ENCODE measurements at places on chromosomes 7 and 10.

DNA sequence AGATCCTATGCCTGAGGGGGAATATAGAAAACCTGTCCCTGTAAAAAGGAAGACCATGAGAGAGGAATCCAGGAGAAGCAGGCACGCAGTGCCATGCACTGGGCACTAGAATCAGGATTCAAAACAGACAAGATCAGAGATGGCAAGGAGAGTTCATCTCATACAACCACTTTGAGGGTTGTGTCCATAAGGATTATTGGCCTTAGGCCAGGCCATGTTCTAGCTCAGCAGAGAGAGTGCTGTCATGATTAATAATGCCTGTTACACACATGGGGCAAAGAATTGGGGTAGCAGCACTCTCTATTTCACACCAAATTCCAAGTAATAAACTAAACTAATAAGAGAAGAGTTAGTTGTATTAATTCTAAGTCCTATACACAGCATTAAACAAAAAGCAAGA is 29.1 kb downstream of the EZH2 start:
- no peak for DNase-seq

- DNase-seq, result no peak
Measured at GRCh38 chr7:110309941-110310340, 781.0 kb upstream of the LRRN3 start.

DNA sequence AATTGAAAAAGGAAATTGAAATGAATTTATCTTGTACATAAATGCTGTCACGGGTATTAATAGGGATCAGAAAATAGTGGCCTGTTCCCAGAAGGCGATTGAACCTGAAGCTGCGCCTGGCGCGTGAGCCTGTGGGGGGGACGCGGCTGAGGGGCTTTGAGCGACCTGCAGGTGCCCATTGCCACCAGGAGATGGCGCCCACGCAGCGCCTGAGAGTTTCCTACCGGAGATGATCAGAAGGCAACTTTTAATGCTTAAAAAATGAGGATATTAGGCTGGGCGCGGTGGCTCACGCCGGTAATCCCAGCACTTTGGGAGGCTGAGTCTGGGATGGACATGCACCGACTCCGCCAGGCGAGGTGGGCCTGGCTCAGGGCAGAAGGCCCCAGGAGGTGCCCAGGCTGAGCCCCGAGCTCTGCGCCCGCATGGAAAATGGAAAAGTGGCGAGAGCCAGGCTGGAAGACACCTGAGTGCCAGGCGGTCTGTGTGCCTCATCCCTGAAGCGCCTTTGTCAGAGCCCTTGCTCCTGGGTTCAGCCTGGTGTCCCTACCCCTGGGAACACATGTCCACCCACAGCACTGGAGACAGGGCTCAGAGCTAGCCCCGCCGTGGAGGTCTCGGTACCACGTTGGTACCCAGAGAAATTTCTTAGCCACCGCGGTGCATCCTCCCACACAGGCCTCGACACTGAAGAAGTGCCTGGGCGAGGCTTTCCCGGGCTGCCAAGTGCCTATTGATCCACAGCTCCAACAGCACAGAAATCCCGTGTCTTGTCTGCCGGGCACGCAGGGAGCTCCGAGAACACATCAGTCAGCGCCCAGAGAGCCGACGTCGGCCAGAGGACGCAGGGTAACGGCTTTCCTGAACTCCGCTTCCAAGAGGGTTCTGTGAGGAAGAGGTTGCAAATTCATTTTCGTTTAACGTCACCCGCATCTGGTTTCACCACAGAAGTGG is 117.4 kb downstream of the INPP5A start:
- DNase-seq, result peak; percentile 90

GRCh38 chr10:33703501-33704213 is 369.2 kb upstream of the NRP1 start:
- DNase-seq, result no peak

Measured in upper lobe of left lung (tissue), 6 donors.